Activated naive CD8-positive, alpha-beta T cell treated with anti-CD3 and anti-CD28 coated beads, Interleukin-2, amount 50 U/mL, for 24 hours (primary cell): ENCODE measurements at places on chromosomes 1 and 21.

- no peak for DNase-seq
Observed at GRCh38 chr1:229148041-229148671, 122.8 kb upstream of the RAB4A start.

GRCh38 chr1:30358500-30358899, 364.9 kb downstream of the MATN1 start:
- DNase-seq = no peak

- DNase-seq = no peak
Observed at GRCh38 chr21:43361127-43361492, 65.8 kb downstream of the SIK1 start.

- DNase-seq = no peak
Observed at GRCh38 chr1:40239626-40240025, 8.1 kb upstream of the TMCO2 start.

DNA sequence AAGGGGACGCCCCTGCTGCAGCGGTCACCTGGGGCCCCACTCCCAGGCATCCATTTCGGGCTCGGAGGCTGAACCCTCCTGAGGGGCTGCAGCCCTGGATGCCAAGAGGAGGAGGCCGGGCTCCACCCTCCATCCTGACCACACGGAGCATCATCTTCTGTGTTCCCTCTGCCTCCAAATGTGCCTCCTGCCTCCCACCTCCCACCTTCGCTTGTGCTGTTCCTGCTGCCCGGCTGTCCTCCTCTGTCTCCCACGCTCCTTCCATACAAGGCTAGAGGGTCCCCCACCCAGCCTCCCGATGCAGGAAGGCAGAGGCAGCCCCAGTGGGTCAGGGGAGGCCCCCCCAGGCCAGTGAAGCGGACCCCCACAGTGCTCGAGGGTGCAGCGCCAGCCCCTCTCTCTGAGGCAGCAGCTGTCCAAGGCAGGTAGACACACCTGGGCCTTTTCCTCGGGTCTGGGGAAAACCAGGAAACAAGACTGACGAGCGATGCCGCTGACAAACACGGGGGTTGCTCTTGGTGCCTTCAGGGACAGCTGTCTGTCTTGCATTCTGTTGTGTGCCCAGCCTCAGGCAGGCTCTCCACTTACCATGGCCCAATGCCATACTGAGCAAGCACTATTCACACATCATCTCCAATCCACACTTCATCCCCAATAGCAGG, 16.8 kb upstream of the PLEKHG5 start:
- DNase-seq = no peak

DNA sequence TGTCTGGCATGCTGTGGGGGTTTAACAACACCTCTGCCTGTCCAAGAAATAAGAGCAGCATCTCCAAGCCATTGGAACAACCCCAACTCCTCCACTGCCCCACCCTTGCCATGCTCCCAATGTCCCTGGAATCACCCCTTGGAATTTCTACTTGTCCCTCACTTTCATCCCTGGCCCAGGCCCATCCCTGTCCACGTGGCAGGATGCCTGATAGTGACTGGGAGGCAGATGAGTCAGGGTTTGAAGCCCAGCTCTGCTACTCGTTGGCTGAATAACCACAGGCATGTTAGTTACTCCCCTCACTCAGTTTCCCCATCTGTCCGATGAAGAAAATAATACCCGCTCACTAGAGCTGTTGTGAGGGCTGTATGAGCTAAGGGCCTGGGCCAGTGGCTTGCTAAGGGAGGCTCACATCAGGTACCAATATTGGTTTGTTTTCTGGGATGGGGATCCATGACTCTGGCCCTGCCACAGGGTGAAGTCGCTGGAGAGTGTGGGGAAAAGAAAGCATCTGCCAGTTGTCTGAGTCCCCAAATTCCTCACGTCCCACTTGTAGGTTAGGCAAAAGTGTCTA, 99.4 kb upstream of the TLR5 start:
- DNase-seq = no peak

- DNase-seq = no peak
Observed at GRCh38 chr1:9449110-9449627, 90.1 kb upstream of the SLC25A33 start.

GRCh38 chr1:10615332-10615731, 140.6 kb downstream of the PEX14 start:
- DNase-seq = no peak

DNA sequence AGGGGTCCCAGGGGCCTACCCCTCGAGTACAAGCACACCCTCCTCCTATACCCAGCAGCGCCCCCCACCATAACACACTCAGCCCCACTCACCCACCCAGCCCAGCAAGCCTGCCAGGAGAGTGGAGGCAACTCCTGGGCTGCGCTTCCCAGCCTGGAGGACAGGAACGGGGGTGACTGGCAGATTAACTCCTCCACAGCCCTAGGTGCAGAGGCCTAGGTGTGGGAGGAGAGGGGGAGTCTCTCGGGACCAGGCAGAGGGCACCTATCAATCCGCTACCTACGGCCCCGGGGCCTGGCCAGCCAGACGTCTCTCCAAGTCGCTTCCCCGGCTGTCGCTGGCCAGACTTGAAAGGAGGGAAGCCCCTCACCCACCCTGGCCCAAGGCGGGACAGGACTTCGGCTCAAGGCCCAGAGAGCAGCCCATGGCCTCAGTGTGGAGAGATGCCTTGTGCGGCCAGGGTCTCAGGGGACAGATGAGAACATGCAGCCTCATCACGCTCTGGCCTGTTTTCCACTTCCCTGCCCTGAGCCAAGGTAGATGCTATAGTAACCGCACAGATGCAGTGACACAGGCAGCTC, 24.9 kb downstream of the MATN1 start:
- DNase-seq = no peak

DNA sequence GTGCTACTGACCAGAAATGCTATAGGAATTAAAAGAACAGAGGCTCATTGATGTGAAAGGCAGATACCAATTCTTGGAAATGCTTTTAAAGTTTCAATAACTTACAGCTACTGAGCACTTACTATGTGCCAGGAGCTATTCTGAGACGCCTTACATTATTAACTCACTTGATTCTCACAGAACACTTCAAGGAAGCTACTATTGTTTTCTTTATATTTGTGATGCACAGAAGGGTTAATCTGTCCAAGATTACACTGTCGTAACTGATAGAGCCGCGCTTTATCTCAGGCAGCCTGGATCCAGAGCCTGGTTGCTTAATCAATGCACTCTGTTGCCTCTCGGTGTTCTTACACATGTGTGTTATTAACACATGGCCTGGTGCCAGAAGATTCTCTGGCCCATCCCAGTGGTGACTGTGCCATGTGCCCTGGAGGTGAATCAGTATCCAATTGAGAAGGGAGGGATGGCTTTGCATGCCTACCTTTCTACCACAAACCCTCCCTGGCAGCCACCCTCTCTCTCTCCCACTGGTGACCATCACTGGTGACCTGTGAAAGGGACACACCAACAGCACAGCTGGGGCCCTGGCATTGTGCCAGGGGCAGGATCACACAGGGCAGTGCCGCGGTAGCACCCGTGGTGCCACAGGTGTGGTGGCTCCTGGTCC, 8.8 kb downstream of the FMO1 start:
- no peak for DNase-seq

DNA sequence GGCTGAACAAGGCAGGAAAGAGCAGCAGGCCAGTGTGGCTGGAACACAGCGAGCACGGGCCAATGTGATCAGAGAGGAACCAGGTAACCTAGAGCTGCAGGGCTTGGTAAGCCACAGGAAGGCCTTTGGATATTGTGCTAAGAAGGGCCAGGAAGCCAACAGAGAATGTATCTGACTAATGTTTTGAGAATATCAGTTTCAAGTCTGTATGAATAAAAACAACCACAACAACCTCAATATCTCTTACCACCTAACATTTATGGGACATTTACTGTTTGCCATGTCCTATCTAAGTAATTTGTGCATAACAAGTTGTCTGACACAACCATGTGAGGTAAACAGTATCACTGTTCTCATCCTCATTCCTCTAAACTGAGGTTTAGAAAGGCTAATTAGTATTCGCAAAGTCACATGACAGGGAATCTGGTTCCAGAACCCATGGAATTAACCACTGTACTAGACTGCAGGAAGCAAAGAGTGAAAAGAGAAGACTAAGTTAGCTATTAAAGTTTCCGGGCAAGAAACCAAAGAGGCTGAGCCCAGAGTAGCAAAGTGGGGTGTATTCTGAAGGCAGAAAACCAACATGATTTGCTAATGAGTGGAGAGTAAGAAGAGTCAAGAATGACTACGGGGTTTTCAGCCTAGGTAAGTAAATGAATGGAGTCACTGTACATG, 38.9 kb downstream of the SPRTN start:
- DNase-seq = no peak
